NCI-H1694 (cell line): ENCODE measurements at places on chromosomes 4 and X.

GRCh38 chrX:3697701-3698279, 15.7 kb downstream of the PRKX start:
- no peak for DNase-seq

- DNase-seq, result no peak
Observed at GRCh38 chrX:48022738-48023137, 15.9 kb downstream of the SPACA5 start.

DNA sequence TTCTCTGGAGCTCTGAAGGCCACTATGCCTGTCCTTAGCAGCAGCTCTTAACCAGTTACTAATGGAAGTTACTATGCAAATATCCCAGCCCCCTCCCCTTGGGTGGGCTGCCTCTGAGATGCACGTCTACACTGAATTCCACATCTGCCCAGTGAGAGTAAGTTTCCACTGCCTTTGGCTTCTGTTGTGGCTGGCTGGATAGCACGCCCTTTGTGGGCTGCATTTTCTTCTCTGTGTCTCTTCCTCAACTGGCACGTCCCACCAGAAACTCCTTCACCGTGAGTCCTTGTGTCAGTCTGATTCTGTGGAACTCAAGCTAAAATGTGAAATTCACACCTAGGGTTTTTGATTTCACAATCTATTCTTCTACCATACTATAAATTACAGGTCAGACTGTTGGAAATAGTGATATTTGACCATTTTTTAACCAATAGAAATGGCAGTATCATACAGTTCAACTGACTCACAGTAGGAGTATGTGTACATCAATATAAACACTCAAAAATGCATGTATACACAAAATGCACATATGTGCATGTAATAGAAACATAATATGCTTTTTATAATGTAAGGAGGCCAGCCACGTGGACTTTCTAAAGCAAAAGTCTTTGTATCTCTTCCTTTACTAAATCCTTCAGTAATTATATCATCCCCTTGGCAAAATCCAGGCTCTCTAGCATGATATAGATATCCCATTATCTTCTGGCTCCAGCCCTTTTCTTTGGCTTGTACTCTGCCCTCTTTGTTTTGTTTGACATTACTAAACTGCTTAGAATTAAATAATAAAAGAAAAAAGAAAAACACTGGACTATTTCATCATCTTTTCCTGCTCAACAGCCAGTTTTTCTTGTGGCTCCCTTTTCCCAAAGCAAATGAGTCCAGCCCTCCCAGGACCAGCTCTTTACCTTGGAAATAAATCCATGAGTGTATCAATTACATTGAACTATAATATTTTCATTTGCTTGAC, 33.2 kb upstream of the LDB2 start:
- DNase-seq, result no peak

DNA sequence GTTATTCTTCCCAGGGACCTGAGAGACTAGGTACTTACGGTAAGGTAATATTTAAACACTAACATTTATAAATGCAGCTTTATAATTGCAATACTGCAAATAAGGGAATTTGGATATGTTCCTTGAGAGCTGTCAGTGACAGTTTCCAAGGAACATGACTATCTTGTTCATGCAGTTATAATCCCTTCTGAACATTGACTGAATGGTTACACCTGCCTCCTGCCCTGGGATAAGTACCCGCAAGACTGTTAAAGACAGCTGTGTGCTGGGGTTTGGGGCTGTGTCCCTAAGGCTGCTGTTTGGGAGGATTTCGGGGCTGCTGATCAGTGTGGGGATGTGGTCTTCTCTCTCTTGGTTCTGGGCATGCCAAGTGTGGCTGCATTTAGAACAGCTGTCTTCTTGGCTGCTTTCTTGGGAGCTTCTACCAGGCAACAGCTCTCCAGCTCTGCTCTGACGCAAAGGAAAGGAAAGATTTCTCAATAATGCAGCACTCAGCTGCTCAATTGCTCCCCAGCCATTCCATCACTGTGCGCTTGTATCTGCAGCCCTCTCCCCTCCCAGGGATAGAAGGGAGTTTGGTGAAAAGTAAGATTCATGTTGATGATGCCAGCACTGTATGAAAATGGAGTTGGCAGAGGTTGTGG, 298.8 kb upstream of the TAPT1 start:
- no peak for DNase-seq

GRCh38 chr4:8771258-8771590, 100.4 kb downstream of the HMX1 start:
- no peak for DNase-seq

DNA sequence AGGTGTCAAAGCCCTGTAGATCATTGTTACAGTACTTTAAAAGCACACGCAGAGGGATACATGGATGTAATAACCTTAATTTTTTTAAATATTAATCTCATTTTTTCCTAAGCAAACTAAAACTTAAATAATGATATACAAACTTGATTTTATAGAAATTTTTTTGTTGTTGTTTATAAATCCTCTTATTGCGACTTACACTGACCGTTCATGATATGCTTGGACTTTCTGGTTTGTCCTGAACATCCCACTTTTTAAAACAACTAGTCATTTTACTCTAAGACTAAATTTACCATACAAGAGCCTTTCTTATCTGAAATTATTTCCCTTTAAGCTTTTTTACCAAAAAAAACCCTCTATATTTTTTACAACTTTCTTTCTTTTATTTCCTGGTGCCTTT, 2106.0 kb downstream of the PCDH7 start:
- DNase-seq, result no peak

DNA sequence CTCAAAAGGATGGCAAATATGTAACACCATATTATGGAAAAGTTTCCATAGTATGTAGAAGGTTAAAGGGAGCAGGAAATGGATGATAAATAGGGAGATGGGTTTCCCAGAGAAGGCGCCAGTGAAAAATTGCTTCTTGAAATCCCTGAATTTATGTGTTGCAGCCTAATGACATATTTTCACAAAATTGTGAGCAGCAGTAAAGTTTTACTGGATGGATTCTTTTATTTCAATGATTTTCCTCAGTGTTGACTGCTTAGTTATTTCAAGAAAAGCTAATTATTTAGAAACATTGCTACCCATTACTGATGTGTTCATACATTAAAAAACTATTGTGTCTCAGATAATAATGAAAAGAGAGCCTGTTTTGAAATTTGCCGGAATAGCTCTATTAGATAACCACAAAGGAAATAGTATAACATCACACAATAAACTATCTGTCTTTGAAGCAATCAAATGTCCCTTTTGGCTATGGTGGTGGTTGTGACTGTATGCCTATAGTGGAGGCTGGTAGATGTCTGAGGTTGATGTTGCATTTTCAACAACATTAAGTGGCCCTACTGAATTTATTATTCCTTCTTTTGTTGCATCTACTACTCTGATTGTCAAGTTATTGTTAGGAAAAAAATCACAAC, 169.9 kb upstream of the HAND2 start:
- DNase-seq, result no peak

GRCh38 chr4:132605551-132605950, 543.5 kb upstream of the PCDH10 start:
- no peak for DNase-seq

GRCh38 chr4:153257151-153257620, 52.9 kb downstream of the TRIM2 start:
- peak; percentile 67 for DNase-seq

DNA sequence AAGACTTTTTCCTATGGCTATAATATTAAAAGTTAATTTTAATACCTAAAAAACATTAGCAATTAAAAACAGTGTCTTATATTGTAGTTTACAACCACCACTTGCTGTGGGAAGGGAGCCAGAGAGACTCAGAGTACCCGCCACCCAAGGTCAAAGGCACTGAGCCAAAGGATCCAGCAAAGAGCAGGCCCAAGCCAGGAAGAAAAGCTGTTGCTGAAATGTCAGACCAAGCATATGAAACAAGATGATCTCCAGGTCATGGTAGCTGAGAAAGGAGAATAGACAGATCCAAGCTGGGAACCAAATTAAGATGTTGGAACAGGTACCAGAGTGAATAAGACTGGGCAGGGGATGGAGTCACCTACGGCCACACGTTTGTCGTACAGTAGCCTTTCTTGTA, 18.8 kb upstream of the ATOH1 start:
- DNase-seq, result no peak

DNA sequence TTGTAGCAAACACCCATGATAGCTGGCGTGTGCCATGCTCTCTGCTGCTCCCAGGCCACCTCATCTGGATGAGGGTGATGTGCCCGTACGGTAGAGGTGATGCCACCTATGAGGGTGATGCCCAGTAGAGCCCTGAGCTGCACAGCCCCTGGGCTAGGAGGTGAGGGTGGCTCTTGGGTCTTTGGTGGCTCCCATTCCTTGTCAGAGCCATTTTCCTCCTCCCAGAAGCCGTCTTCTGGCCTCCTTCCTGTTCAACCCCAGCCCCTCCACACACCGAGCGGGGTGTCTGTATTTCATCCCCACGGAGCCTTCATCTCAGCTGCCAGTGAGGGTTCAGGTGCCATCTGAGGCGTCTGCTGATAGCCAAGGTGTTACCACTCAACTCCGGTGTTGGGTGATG, 12.0 kb upstream of the TNIP2 start:
- no peak for DNase-seq

- no peak for DNase-seq
Observed at GRCh38 chr4:38015886-38016515, 55.8 kb downstream of the PTTG2 start.

DNA sequence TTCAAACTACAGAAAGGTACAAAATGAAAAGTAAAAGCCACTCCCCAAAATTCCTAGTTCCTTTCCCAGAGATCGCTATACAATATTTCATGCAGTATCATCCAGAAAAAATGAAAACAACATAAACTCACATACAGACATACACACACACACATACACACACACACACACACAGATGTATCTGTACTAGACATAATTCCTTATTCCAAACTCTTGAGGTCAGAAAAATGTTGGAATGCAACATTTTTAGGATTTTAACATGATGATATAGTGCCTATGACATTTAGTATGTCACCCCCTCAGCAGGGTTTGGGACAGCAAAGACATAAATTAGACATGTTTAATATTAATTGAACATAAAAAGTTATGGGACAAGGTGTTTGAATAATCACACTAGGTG, 73.4 kb upstream of the LHFPL1 start:
- DNase-seq, result no peak

DNA sequence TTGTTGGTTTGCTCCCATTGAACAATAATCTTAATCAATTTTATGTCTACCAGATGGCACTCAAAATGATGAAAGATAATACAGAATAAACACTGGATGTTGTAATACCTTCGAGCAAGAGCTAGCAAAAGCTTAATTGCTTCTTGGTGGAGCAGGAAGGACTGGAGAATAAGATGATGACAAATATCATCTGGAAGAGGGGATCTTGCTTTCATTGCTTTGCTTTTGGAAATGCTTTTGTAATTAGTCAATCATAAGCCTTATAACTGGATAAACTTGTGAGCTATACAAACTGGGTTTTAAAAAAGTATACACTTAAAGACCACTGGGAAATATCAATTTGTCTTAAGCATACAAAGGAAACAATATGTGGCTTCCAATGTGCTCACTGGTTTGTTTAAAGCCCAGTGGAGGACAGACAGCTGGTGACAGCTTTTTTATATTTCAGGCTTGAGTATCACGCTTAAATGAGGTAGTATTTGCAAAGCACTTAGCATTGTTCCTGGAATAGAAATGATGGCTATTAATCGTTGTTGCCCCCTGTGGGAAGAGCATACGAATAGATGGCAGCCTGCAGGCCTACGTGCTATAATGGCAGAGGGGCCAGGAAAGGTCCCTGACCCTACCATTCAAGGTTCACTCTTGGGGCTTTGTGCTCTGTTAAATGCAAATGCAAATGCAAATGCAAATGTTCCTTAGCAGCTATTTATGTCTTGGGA, 61.2 kb downstream of the TMEM150C start:
- DNase-seq, result no peak

DNA sequence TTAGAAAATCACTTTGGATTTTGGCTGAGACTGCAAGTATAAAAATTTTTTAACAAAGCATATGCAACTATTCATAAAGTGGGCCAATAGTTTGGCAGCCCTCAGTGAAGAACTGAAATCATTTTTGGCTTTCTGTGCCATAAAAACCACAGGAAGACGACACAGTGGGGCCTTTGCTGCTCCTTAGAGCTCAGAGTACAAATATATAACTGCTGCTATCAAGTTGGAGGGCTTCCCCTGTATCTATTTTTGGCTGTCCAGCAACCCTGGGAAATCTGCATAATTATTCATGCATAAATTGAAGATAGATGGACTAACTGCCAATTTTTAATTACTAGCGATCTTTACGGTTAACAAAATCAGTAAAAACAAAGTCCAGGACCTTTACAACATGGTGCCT, 51.5 kb upstream of the FTHL17 start:
- DNase-seq, result no peak

DNA sequence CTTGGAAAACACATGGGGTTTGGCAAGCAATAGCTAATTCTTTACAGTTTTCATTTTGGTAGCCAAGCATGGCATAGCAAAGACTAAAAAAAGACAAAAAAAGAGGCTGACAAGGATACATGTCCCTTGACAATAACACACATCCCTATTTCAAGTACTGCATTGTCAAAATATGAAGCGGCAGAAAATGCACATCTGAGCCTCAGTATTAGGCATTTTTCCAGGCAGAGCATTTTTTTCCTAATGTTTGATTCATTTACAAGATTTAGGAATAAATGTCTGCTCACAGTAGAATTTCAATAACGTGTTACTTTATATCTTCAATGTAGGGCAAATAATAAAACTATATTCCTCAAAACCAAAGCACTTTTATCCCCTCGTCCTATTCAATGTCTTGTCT, 216.3 kb upstream of the PCDH18 start:
- DNase-seq, result no peak

DNA sequence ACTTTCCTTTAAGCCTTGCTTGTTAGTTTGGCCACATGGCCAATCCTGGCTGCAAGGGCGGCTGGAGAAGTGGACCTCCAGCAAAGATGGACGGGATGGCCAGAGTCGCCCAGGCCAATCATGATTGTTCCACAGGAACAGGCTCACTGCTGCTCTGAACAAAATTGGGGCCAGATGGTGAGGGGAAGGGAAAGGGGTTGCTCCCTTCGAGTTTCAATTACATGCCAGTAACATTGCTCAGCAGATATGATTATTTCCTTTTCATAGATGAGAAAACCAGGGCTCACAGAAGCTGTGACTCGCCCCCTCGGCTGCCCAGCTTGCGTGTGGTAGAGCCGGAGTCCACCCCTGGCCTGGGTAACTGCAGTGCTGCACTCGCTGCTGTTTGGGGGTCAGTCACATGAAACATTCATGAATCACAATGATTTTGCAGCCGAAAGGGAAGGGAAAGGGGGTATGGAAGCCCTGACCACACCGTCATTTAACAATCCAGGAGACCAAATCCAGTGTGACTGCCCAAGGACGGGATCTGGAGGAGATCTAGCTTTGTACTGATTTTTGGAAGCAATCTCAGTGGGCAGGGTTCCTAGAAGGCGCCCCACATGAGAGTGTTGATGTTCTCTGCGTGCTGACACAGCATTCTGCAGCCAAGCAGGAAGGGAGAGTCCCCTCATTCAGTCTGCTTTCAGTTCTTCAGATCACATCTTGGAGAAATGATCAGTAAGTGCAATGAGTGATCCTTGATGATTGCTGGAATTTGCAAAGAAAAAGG, 77.3 kb upstream of the MSX1 start:
- DNase-seq, result no peak
